ENCODE measurements at places on chromosomes 5 and 9.

DNA sequence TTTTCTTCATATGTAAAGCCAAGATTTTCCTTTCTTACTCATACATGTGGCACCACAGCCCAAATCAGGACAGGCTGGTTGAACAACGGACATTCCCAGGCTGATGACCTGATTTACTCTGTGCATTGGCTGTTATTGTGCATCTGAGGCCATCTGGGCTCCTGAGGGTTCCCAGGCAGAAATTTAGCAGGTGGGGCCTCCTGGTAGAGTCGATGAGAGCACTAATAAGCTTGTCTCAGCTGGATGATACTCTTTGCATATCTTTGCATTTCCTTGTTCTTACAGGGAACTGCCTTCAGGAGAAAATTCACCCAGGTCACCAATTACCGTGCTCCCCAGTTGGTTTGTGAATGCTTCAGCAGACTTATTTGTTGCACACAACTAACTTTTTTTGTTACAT lies 605.1 kb downstream of the ELAVL2 start:
- no peak for DNase-seq

- no peak for DNase-seq
Observed at GRCh38 chr9:12329623-12329985, 363.6 kb upstream of the TYRP1 start.

DNA sequence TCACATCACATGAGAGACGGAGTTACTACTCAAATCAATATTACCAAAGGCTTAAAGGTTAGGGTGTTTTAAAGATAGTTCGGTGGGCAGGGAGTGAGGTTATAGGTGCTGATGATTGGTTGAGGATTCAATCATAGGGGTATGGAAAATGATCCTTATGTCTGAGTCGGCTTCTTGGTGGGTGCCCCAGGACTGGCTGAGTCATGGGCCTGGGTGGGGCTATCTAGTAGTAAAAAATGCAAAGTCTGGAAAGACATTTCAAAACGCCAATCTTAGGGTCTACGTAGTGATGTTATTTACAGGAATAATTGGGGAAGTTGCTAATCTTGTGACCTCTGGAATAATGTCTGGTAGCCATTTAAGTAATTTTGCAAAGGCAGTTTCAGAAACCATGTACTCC lies 15.2 kb upstream of the SPIN1 start:
- no peak for DNase-seq

DNA sequence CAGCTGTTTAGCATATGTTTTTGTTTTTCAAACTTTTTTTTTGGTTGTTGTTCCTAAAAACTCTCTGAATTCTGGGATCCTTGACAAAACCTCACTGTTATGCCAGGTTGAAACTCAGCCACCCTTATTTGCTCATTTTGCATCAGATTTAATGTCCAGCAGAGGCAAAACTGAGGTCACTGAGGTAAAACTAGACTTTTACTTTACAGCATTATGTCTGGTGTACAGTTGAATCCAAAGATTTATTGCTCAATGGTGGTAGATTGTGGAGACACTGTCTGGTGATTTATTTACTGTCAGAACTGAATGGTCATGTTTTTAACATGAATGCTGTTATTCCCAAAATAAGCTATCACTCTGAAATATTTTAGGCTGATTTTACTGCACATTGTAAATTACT lies 87.9 kb downstream of the FBXL7 start:
- DNase-seq: no peak

- no peak for DNase-seq
Observed at GRCh38 chr9:85914108-85914507, 26.8 kb upstream of the NAA35 start.

- DNase-seq: no peak
Observed at GRCh38 chr5:178398901-178399700, 166.5 kb upstream of the PHYKPL start.

GRCh38 chr9:9522406-9522805 lies 1090.4 kb downstream of the PTPRD start:
- DNase-seq: no peak

DNA sequence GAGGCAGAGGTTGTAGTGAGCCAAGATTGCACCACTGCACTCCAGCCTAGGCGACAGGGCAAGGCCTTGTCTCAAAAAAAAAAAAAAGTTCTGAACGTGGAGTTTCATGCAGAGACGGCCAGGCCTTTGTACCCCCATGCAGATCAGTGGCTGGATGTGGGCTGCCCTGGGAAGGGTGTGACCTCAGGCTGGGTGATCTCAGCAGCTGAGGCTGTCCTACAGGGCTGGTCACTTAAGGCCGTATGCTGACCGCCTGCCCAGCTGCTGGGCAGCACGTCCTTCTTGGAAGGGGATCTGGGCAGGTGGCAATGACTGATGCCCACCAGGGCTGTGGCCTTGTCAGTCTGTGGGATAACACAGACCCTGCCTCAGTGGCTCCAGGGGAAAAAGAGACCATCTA lies 37.2 kb upstream of the GRHPR start:
- DNase-seq: no peak

DNA sequence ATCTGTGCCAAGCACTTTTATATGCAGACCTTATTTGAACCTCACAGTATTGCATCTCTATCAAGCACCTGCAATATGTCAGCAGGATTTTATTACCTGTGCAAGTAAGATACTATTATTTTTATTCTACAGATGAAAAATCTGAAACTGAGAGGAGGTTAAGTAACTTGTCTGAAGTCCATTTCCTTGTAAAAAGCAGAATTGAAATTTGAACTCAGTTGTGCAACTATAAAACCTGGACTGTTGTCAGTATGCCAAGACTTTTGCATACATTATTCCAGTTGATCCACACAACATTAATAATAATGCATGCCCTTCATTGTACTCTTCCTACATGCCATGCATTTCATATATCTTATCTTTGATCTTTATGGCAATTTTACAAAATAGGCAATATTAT lies 82.2 kb upstream of the BRINP1 start:
- DNase-seq: no peak

- no peak for DNase-seq
Observed at GRCh38 chr9:87734106-87734505, 8.2 kb downstream of the CTSL start.

GRCh38 chr5:104347119-104347708 lies 784.6 kb upstream of the NUDT12 start:
- no peak for DNase-seq

GRCh38 chr5:40224421-40224820 lies 455.3 kb upstream of the PTGER4 start:
- DNase-seq: no peak

DNA sequence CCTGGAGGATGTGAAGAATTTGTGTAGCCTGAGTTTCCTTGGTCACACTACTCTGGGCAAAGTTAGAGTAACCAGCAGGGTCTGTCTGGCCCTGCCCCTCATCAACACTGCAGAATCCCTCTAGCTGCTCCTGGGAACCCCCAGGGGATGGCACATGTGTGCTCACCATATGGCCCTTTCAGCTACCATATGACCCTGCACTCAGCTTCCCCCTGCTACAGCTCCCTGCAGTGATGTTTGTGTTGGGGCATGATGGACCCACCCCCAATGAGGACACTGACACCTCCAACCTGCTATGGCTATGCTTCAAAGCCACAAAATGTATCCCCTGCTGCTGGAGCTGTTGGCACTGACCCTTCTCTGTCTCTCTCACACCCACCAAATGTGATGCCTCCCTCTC lies 152.7 kb downstream of the SNX18 start:
- DNase-seq: no peak

GRCh38 chr5:22480305-22480704 lies 372.8 kb downstream of the CDH12 start:
- no peak for DNase-seq

DNA sequence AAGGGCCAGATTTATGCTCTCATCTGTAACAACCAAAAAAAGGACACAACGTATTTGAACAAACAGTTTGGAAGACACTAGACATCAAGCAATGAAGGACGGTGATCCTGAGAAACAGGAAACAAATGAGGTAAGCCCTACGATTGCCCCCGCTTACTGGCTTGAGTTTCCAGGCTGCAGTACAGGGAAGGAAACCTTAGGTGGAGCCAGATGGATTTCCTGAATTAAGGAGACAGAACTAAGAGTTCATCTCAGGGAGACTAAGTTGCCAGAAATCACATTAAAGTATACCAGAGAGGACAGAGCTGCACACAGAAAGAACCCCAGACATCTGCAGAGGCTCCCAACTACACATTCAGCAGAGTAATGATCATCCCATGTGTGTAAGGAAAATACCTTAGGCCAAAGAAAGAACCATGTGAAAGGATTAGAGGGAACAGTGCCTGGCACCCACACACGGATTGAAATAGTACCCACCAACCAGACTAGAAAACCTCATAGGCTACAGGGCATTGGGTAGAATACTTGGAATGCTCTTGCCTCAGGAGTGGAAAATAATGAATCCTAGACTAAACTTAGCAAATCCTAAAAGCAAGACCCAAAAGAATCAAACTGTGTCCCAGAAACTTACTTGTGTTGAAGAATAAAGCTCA lies 99.3 kb upstream of the NIPBL start:
- no peak for DNase-seq

DNA sequence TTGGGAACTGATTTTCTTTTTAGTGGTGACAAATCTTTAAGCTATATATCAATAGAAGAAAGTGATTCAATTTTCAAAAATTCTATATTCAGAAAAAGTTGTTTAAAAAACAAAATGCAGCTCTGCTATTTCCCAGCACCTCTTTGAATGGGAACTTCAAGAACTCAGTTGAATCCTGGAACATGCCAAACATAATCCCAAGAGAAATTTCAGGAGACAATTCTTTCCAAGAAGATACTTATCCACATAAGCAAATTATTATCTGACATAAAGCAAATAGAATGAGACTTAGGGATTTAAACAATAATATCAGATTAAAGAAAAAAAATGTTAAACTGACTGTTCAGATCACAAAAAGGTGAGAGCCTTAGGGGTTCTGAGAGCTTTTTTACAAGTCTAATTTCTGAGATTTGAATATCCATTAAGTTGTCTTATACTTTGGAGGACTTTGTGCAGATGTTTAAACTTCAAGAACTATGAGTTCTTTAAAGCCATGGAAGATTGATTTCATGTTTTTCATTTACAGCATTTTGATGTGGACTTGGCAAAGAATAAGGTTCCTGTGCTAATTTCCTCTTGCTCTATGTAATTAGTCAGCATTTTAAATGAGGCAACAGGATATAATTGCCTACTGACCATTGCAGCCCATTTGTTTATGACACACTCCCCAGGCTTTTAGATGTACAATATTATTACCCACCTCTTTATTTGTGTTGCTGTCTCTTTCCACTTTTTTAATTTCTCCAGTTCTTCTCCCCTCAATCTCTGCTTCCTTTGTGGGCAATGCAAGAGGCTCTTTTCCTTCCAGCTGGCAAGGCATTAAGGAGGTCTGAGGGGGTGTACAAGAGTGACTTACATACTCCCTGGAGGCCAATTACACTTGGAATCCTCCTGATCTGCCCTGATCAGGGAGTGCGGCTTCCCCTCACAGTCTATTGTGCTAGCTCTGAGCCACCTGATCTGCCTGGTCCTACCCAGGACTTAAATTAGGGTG lies 419.1 kb downstream of the NR2F1-AS1 start:
- DNase-seq: no peak

Measured in activated naive CD4-positive, alpha-beta T cell treated with Interleukin-2 at 50 U/mL for 16 hours (primary cell).